ENCODE measurements at places on chromosomes 4 and X. TPM values are rescaled to one million over a fixed set of nuclear protein-coding genes. Genes with fewer than 3 reads are reported as not detected.

- DNase-seq, result no peak
These were observed 562.2 kb upstream of the SLIT2 start for GRCh38 chr4:19689511-19689910.

DNA sequence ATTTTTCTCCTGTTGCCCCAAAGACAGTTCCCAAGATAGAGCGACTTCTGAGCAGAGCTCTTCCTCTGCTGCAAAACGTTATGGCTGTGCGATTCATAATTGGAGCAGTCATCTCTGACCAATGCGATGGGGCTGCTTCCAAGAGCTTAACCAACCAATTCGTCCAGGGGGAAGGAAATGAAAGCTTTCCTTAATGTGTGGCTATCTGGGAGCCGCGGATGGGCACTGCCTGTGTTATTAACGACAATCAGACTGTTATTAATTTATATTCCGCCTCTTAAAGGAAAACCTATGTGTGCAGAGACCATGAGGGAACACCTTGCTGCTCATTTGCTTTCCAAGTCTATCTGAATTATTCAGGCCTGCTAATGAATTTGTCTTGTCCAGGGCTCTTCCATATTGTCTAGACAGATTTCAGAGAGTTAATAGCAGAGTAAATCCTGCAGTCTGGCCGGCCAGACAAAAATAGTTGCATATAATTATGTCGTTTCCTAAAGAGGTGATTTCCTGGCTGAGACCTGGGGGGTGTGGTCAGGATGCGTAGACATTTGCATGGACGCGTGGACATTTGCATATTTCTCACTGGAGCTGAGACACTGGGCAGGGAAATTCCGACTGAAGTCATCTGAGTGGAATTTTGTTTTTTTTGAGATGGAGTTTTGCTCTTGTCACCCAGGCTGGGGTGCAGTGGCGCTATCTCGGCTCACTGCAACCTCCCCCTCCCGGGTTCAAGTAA, 135.4 kb downstream of the HMX1 start:
- no peak for DNase-seq

TMPRSS11B gene
- total RNA-seq, result not detected

DNA sequence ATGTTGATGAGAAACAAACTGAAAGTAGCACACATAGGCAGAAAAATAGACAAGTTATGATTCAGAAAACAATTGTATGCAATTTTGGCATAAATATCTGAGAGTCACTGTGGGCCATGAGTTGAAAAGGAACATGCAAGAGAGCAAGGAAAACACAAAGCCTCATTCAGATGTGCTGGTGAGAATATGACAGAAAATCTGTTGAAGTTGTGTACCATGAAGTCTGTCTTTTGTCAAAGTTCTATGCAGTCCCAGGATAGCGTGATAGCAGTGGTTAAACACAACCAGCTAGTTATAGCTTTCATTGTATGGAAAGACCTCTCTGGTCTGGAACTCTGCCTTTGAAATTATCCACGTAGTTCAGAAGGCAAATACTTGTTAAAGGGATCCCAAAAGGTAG, 53.0 kb downstream of the TMEM154 start:
- DNase-seq, result no peak

SHOX gene
- total RNA-seq, result not detected

DUSP9 gene
- 435 TPM for total RNA-seq

GRCh38 chr4:88860586-88860985, 163.0 kb upstream of the NAP1L5 start:
- DNase-seq, result no peak

DNA sequence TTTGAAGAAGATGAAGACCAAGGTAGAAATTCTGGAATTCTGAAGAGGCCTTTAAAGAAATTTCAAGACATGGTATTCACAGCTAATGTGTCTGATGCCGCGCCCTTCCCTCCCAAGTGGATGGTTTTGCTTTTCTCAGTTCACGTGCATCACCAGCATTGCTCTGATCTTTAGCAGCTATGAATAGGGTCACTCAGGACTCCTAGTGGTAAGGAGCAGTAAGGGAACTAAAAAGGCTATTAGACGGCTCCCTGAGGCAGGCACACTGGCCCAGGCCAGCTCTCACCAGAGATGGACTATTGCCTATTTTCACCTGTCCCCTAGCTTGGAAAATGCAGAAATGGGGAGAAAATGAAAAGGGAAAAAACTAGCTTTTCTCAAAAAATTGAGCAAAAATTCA, 447.5 kb upstream of the RASGEF1B start:
- peak; percentile 21 for DNase-seq

- no peak for DNase-seq
These were observed 76.4 kb upstream of the TLR3 start for GRCh38 chr4:185992585-185992984.

GRCh38 chr4:124333466-124333865, 379.1 kb downstream of the ANKRD50 start:
- DNase-seq, result no peak

CLDN2 gene
- total RNA-seq, result 1.1 TPM

GRCh38 chr4:141807103-141807891, 170.9 kb downstream of the IL15 start:
- no peak for DNase-seq

GRCh38 chr4:145888393-145888792, 50.2 kb downstream of the ZNF827 start:
- DNase-seq, result no peak

DNA sequence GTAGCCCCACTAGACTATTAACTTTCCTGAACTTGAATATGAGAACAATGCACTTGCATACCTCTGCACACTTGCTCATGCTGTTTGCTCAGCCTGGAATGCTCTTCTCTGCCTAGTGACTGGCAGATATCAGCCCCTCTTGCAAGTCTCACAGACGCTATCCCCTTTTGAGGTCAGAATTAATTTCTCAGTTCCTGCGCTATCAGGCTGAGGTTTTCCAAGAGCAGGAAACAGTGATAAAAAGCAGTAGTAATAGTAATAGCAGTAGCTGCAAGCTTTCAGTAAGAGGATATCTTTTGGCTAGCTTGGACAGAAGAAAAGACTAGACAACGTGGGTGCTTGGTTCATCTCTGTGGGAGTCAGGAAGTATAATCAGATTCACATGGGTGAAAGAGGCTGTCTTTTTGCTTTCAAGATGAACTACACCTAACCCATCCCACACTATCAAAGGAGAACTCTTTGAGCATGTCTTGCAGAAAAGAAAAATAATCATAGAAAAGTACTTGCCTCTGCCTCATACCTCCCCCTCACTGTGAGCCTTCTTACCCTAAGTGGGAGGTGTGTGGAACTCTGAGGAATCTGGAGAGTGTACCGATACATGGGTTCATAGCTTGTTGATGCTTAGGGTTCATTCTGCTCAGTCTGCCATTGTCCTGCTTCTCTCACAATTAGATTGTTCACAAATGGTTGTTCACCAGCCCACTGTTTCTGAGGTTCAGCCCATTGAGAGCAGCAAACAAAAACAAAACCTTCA, 11.3 kb upstream of the DRP2 start:
- peak; percentile 4 for DNase-seq

- no peak for DNase-seq
These were observed 117.6 kb downstream of the MAB21L2 start for GRCh38 chr4:150699599-150699998.

- DNase-seq, result no peak
These were observed 3.1 kb downstream of the TMEM184C start for GRCh38 chr4:147620315-147620714.

CENPI gene
- 38.2 TPM for total RNA-seq

PCDH7 gene
- total RNA-seq, result not detected

DNA sequence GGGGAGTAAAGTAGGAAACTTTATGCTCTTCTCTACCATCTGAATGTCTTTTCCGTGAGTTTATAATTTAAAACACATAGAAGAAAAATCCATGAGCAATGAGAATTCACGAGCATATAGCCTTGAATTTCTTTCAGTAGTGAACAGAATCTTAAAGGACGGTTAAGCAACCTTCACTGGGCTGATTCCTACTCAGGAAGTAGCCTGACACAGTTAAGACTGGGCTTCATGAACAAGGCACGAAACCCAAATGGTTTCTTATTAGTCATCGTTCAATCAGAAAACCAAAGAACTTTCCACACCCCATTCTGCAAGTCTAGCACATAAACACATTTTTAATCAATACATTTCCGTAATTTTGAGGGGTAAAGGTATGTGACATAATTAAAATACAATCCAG, 95.8 kb downstream of the SH3KBP1 start:
- no peak for DNase-seq

DNA sequence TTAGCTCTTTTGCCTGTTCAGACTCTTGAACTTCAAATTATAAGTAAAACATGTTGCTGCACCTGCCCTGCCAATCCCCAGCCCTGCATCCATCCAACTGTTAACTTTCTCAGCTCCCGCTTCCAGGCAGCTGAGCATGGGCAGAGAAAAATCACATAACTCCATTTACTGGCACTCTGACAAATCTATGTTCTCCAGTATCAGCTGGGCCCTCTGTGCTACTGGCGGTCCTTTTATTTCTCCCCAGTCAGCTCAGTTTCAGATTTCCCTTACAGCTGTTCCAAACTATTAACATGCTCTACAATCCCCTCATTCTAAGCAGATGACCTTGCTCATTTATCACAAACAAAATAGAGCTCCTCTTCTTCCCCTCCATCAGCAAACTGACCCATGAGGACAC, 240.4 kb upstream of the TET2 start:
- DNase-seq, result no peak

DNA sequence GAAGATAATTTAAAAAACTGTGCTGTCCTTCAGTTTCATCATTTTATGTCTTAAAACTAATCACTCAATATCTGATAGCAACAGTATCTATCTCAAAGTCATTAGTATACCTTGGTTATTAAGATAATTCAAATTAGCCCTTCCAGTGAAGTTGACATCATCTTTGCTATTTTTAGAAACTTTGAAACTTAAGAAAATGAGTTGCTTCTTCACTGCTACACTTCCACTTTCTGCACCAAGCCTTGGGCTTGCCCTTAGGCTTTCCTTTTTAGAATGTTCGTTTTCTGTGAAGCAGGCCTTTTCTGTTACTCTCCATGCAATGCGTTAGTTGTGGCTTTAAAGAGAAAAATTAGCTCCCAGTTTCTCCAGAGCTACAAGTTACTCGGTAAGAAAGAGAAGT, 4.4 kb upstream of the VAMP7 start:
- DNase-seq, result no peak
